ENCODE measurements at places on chromosomes 1 and 21.

GRCh38 chr1:56394298-56394697 lies 185.1 kb downstream of the PLPP3 start:
- no peak for DNase-seq

DNA sequence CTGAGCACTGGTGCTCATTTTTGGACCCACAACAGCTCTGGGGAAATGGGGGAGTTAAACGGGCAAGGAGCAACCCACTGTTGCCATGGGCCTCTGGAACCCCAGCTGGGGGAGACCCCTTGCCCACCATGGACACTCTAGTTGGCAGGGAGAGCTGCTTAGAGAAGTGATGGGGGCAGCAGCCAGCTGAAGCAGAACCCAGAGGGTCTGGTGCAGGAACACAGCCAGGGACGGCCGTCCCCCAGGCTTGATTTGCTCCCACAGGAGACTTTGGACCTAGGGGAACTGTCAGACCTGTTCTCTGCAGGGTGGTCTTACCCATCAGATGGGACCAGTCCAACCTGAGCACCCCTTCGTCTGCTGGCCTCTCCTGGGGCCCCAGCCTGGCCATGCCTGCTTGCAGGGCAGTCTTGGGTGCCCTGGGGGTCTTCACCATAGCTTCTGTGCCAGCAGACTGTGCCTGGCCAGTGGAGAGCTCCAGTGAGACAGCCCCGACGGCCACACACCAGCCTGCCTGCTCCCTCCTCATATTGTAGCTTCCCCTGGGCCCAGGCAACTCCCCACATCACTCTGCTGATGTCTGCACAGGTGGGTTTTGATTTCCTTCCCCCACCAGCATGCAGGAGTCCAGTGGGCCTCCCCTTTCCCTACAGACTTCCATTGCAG lies 11.3 kb downstream of the SPATC1L start:
- no peak for DNase-seq

DNA sequence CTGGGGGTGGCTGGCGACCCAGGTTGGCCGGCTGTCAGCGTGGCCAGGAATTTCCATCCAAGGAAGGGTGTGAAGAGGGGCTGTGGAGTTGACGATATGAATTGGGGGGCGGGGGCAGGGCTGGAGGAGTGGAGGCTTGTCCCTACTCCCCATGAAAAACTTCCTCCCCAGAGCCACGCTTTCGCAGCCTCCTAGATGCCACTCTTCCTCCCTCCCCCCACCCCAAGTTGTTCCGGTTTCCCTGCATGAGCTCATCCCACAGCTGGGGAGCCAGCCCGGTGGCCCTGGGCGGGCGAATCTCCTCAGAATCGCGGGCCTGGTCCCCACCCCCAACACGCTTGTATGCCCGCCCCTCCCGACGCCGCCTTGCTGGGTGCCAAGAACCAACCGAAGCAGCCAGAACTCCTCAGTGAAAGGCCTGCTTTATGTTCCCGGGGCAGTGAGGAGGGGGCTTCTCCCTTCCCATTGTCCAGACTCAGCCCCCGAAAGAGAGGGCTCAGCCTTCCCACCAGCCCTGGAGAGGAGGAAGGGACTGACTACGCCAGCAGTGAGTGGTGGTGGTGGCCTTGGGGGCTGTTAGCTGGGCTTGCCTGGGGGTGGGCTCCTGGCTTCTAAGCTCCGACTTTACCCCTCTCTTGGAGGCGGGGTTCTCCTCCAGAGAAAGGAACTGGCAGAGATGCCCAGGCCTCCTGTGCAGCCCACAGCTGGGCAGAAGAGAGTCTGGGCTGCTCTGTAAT lies 1.8 kb upstream of the CSMD2 start:
- no peak for DNase-seq

DNA sequence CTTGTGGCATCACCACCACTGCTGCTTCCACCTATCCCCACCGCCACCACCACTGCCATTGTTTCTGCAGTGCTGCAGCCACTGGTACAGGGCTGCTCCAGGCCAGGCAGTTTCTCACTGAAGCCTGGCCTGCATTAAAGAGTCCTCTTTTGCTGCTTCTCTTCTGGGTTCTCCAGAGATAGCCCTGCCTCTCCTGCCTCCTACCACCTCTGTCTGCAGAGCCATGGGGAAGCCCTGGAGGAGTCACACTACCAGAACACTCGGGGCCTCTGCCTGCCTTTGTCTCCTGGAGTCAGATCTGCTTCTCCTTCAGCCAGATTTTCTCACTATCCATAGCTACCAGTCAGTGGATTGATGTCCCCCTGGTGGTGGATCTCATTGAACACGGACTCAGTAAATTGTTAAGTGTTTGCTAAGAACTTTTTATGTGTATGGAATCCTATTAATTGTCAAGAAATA lies 37.7 kb upstream of the DDAH1 start:
- no peak for DNase-seq

DNA sequence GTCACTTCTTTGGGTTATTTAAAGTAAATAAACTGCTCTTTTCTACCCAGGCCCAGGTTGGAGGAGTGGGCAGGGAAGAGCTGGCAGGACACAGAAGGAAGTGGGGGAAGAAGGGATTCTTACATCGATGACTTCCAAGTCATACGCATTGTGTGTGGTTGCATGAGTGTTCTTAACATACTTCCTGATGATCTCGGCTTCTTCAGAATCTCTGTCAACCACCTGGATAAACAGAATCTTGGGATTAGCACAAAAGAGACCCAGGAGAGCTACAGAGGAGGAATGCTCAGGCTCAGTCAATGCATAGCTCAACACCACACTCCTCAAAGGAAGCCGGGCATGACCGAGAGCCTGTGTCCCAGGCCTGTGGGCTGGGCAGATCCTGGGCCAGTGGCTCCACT lies 42.1 kb downstream of the PARP1 start:
- no peak for DNase-seq

- no peak for DNase-seq
Observed at GRCh38 chr1:6506210-6507036, 15.0 kb upstream of the PLEKHG5 start.

- DNase-seq = no peak
Observed at GRCh38 chr1:163933437-163933836, 611.7 kb downstream of the NUF2 start.

GRCh38 chr1:183783342-183783741 lies 21.6 kb upstream of the RGL1 start:
- DNase-seq = no peak

GRCh38 chr1:211386921-211387320 lies 60.3 kb downstream of the TRAF5 start:
- no peak for DNase-seq

DNA sequence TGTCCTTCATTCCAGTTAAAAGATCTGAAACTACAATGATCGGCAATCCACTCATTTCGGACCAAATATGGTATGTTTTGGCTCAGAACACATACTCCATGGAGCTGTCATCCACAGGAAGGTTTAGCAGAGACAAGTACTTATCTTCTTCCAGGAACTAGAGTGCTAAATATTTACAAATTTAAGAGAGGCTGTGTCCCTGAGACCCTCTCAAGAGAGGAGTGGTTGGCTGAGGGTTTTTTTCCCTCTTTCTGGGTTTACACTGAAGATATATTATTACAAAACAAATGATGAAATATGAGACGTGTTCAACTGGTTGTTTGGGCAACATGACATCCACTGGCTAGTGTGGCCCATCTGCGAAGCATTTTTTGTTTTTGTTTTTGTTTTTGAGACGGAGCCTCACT lies 25.9 kb upstream of the NID1 start:
- DNase-seq = no peak

DNA sequence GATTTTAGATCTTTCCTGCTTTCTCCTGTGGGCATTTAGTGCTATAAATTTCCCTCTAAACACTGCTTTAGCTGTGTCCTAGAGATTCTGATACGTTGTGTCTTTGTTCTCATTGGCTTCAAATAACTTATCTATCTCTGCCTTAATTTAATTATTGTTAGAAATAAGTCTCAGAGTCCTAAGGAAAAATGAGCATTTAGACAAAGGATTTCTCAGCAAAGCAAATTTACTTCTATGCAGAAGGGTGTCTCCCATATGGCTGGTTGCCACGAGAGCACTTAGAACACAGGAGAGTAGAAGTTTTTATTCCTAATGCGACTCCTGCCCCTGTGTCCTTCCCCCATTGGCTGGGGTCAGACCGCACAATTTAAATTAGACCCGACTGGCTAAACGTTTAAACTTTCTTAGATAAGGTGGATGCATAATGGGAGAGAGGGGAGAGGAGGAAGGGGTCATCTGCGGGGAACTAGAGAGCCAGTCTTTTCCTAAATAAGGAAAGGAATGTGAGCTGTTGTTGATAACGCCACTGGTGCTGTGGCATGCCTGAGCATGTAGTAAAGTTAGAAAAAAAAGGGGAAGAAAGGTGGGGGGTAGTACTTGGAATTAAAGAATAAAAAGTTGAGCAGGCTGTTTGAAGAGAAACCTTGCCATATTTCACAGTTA lies 170.2 kb downstream of the DYRK1A start:
- DNase-seq = no peak

- no peak for DNase-seq
Observed at GRCh38 chr1:105533996-105534395, 1522.5 kb upstream of the PRMT6 start.

DNA sequence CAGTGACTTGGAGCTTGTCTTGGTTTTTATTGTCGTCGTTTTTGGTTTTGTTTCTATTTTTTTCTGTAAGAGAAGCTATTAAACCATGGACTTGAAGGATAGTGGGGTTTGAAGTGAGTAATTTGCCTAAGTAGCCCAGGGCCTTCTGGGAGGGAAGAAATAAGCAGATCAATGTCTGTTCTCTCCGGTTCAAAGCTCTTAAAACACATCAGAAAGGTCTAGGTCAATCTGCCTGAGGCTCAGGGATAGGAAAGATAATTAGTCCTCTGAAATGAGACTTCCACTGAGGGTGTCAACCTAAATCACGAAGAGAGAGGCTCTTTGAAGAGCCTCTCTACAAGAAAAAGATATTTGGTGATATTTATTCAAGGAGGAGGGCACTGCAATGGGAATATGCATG lies 178.0 kb downstream of the MATN1 start:
- no peak for DNase-seq

DNA sequence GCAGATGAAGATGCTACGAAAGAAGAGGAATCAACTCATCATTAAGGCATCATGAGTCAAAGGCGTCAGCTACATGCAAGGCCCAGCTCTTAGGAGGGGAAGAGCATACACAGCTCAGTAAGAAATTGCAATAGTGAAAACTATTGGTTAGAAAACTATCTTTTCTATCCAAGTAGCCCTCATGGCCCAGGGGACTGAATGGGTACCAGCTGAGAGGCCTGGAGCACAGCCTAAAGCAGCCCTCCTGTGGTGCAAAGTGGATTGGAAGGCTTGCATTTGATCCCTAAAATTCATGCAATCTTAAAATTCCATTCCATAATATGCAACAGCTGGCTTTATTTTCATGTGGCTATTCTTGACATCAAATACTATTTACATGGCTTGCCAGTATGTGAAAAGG lies 251.8 kb upstream of the USP24 start:
- DNase-seq = no peak

GRCh38 chr21:39006571-39007311 lies 176.5 kb downstream of the PSMG1 start:
- DNase-seq = no peak

GRCh38 chr1:173355281-173356031 lies 121.7 kb upstream of the PRDX6 start:
- DNase-seq = no peak
